Osteoblast (primary cell): ENCODE measurements at places on chromosomes 3 and 15. TPM values are rescaled to one million over a fixed set of nuclear protein-coding genes. Genes with fewer than 3 reads are reported as not detected.

GRCh38 chr3:54967731-54968161, 39.9 kb upstream of the LRTM1 start:
- no peak for DNase-seq

GRCh38 chr3:188053710-188054380, 100.1 kb upstream of the LPP start:
- no peak for DNase-seq

DNA sequence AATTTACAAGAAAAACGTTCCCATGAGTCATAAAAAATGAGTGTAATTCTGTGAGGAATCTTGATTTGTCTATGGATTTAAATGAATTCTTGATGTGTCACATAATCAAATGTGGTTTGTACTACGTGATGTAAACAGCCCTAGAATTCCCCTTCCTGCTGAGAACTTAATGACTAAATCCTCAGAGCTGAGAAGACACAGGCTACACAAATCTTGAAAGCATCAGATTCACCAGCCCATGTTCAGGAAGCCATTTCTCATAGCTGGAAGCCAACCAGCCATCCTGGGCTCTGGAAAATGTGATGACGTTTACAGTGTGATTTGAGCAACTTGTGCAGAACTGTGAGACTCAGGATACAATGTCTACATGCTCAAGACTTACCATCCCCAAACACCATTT, 193.7 kb upstream of the MME start:
- peak; percentile 90 for DNase-seq

DNA sequence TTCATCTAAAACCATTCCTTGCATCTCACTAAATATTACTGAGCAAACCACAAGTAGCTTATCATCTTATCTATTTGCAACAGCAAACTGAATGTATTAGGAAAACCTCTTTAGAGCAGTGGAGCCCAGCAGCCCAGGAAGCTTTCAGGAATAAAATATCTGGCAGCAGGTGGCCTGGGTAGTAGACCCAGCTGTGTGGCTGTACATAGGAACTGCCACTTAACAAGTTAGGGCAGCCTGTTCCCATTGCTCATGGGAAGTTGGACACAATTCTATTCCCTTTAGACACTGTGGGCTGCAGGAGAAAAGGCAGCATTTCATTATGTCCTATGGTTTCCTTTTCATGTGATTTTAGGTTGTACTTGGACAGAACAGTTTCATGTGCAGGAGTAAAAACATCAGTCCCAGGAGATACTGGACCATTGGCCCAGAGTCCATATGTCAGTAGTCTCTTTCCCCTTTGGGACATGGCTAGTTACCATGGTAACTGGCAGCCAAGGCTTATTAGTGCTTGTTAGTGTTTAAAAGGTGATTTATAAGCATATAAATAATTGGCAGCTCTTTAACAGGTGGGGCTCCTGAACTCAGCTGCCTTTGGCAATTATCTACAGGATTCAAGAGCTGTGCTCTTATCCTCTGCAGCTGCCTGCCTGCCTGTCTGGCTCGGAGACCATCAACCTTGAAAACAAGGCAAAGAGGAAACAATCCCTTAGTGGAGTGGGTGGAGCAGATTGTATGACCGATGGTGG, 28.9 kb upstream of the LSAMP start:
- no peak for DNase-seq

The NANOGP8 gene
- total RNA-seq: under 0.01 and 1.2 TPM in 2 replicates
